ENCODE measurements at places on chromosomes 2 and 18. TPM values are rescaled to one million over a fixed set of nuclear protein-coding genes. Genes with fewer than 3 reads are reported as not detected.

RNF152 gene
- total RNA-seq, result 18.5 TPM

ROCK1 gene
- 33.4 TPM for total RNA-seq

DNA sequence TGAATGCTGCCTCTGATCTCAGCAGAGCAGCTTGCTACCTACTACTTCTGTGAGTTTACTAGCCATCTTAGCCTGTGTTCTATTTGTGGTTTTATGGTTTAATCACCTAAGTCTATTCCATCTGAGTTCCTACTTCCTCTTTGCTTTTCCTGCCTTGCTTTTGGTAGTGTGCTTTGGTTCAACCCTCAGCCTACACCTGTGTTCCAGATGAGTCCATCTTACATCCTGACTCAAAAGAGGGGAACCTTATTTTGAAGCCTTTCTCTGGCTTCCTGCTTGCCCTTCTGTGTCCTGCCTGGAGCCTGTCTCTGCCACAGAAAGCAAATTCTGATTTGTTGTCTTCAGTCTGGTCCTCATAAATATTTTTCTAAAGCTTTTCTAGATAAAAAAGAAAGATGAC is 530.3 kb upstream of the MEX3C start:
- no peak for DNase-seq

- DNase-seq, result no peak
Measured at GRCh38 chr18:12492907-12493306, 85.2 kb downstream of the PRELID3A start.

CHRND gene
- total RNA-seq, result 0.62 TPM

SLC40A1 gene
- 8.7 TPM for total RNA-seq

- DNase-seq, result no peak
Measured at GRCh38 chr2:40935349-40935748, 483.5 kb upstream of the SLC8A1 start.

GRCh38 chr2:6031200-6031867 is 339.1 kb downstream of the SOX11 start:
- no peak for DNase-seq

DNA sequence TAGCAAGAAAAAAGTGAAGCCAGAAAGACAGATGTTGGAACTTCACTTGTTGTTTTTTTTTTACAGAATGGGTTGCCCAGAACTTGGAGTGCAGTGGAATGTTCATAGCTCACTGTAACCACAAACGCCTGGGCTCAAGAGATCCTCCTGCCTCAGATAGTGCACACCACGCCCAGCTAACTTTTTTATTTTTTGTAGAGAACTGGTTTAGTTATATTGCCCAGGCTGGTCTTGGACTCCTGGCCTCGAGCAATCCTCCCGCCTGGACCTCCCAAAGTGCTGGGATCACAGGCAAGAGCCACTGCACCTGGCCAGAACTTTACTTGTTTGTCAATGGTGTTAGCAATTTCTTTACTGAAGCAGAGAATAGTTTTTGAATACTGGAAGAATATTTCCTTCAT is 11.9 kb upstream of the ASPRV1 start:
- DNase-seq, result no peak

DNA sequence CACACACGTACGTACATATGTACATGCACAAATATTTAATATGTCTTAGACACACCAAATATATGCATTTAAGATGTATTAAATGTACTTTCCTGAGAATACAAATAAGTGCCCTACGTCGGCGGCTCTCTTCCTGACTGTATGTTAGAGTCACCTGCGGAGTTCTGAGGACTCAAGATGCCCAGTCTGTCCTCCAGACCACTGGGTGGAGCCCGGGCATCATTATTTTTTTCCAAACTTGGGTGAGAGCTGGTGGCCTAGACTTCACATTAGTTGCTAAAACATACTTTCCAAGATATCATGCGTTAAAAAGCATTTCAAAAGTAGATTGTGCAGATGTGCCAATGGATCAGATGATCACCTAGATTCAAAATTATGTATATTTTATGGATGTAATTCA is 2.9 kb downstream of the IL18R1 start:
- DNase-seq, result no peak

ALK gene
- total RNA-seq, result 6.2 TPM

GRCh38 chr2:70646420-70646818 is 92.8 kb upstream of the TGFA start:
- no peak for DNase-seq

CNGA3 gene
- total RNA-seq, result 2.2 TPM

GRCh38 chr2:133333181-133333580 is 235.1 kb downstream of the NCKAP5 start:
- DNase-seq, result no peak

GRCh38 chr2:143482771-143483170 is 353.6 kb downstream of the ARHGAP15 start:
- no peak for DNase-seq

ZSWIM2 gene
- 0.21 TPM for total RNA-seq

GRCh38 chr2:147451902-147452515 is 392.8 kb upstream of the ACVR2A start:
- DNase-seq, result no peak

WDR7 gene
- total RNA-seq, result 153 TPM

DNA sequence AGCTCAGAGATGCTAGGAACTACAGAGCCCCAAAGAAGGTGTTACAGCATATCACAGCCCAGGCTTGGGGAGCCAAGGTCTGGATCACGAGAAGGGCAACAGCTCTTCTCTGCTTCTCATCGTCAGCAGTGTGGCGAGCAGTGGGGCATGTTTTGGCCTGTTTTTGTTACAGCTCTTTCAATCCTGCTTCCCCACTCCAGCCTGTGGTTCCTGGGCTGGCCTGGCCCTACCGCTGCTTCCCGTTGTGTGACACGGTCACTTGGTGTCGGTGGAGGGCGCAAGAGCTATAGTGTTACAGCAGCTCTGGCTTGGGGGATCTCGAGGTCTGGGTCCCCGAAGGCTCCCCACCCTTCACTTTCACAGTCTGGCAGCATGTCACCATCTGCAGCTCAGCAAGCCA is 870.2 kb downstream of the CBLN2 start:
- DNase-seq, result no peak

DNA sequence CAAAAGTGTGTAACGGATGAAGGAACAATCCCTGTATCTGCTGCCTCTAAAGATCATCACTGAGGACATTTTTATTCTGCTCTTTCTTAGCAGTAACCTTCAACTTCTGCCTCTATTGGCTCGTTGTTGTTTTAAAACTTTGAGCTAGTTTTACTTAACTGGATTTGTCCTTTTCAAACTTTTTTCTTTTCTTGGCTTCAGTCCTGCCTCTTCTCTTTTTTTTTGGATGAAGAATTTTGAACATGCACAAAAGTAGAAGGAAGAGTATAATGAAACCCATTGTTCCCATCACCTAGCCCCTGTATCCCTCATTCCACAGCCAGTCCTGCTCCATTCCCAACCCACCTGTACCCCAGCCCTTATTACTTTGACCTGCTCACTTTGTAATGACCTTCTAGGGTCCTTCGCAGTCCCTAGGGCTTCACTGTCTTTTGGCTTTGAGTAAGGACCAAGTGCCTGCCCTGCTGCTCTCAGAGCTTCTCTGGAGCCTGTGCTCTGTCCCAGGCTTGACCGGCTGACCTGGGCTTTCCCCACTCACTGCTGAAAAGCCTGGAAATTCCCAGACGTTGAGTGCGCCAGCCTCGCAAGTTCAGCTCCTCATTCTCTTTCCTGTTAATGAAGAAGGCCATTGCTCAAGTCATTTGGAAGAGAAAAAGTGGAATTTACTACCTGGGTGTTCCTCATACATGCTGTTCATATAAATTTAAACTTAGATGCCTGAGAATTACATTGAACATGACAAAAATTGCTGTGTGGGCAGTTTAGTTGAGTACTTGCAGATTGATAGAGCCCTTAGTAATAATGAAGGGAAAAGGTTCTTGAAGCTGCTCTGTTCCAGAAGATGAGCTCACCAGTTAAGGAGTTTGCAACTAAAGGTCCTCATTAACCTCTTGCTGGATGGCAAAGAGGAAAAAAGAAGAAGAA is 149.3 kb upstream of the ALPP start:
- no peak for DNase-seq

- DNase-seq, result peak; percentile 57
Measured at GRCh38 chr2:44244135-44244871, 31.0 kb upstream of the SLC3A1 start.

- DNase-seq, result no peak
Measured at GRCh38 chr2:201436141-201436540, 15.1 kb downstream of the TRAK2 start.

DNA sequence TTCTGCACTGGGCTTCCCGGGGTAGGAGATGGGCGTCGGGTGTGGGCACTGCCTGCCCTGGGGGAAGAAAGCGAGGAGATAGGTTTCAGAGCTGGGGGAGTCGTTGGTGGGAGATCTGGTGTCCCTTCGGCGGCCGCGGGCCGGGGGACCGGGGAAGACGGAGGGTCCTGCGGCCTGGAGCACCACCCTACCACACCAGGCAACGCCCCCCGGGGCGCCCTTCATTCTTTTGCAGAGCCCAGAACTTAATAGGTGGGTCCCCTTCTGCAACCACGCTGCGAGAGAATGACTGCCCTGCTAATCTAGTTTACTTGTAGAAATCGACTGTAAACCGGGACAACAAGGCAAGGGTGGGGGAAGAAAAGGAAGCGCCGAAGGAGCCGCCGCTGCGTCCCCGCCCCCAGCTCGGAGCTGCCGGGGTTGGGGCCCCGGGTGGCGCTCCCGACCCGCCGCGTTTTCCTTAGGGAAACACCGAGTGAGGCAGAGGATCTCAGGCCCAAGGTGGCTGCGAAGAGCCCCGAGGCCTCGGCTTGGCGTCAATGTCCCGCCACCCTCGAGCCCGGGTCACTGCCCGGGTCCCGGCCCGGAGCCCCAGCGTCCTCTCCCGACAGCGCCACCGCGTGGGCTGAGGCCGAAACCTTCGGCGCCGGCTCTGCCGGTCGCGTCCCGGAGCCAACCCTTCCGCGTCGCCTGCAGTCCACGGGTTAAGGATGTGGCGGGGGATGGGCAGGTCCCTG is 5.4 kb upstream of the SATB2 start:
- no peak for DNase-seq

RAX gene
- not detected for total RNA-seq

DNA sequence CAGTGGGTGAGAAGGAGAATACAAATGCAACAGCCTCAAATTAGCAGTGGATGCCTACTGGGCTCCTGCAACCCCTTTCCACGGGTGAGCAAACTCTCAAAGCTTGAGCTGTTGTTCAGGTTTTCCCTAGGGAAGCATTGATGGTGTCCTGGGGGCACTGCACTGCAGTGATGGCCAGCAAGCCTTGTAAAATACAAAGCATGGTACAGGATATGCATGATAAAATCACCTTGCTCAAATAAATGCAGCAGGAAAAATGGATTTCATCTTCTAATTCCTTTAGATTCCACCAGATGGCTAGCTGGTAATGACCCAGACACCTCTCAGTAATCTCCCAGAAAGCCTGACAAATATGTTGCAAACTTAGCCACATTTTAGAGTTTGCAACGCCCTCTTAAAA is 698.2 kb downstream of the TRIB2 start:
- no peak for DNase-seq

All from dorsolateral prefrontal cortex (tissue), 122 donors.